ENCODE measurements at places on chromosomes 6 and 20.

- DNase-seq = no peak
Observed at GRCh38 chr20:62636446-62636845, 5.9 kb upstream of the SLCO4A1 start.

- DNase-seq = no peak
Observed at GRCh38 chr6:136717716-136717990, 74.6 kb downstream of the MAP3K5 start.

GRCh38 chr20:37469531-37469930, 51.5 kb upstream of the NNAT start:
- DNase-seq = no peak

GRCh38 chr6:23180504-23181293, 611.3 kb downstream of the HDGFL1 start:
- peak; percentile 22 for DNase-seq

DNA sequence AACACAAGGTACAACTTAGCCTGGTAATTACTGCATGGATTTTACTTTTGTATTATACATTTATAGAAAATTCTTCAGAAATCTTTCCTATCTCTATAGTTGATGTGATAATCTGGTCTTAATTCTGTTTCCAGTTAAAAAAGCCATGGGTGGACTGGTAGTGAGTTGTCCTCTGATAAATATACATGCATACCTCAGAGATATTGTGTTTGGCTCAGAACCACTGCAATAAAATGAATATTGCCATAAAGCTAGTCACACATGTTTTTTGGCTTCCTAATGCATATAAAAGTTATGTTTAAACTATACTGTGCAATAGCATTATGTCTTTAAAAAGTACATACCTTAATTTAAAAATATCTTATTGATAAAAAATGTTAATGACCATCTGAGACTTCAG, 708.6 kb upstream of the MARCKS start:
- DNase-seq = no peak

DNA sequence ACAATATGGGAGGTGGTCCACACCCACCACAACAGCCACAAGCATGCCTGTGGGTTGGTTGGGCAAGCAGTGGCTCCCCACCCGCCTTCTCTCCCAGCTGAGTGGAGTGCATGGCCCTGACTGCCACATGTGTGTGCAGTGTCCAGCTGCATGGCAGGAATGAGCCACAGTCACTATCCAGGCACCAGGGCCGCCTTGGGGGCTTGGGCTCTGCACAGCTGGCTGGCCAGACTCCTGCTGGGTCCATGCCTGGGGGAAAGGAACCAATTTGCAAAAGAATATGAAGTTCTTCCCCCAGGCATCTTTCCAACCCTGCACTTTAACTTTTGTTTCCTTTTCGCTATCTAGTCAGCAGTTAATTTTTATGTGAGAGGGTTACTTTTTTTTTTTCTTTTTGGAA, 11.6 kb upstream of the ASCC3 start:
- DNase-seq = no peak

DNA sequence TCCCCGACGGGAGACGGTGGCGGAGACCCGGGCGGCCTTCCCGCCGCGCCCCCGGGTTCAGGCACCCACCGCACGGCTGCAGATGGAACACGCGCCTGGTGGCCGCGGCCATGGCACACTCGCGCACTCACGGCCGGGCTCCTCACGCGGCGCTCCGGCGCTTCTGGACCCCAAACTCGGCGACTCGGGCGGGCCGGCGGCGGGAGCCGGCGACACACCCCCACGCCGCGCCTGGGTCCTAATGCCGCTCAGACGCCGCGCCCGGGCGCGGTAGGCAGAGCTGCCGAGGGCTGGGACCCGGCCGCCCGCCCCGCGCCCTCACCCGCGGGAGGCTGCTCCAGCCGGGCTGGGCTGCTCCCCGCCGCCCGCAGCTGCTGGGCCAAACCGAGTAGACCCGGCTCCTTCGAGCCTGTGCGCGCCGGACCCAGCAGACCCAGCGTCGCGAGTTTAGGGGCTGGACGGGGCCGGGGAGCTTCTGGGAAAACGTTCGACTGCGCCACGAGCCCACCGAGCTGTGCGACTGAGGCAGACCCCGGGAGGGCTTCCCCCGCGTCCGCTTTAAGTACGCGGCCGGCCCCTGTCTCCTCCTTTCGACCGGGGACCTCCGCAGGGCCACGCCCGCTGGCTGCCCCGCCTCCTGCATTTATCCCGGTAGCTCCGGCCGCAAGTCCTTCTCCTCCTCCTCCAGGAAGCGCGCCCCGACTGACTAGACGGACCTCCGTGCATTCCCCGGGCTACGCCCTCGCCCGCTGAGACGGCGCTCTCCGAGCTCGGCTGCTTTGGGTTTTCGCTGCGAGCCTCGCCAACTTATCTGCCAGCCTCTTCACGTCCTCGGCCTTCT, at the start of gene SLC4A11:
SLC4A11 (minus strand) TSS at position 165 of the 841 bp plus-strand sequence; CDS start at position 112, 53 bp downstream.
- peak; percentile 74 for DNase-seq

DNA sequence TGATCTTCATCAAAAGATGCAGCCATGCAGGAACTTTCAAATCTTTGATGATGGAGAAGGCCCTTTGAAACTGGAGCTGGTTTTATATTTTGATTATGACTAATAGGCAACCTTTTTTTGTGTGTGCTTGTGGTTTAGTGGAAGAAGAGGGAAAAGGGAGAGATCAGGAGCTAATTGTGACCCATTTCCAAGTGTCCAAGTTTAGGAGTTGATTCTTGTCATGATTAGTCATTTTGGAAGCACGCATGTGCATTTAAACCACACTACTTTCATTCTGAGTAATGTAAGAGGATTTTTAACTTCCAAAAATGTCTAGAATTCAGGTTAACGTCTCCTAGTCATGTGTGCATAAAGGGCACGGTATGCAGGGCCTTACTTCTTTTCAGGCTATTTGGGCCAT, 3.5 kb downstream of the FOXO3 start:
- peak; percentile 23 for DNase-seq

All from frontal cortex (tissue), 4 donors.